ENCODE measurements at places on chromosomes 7 and 10.
A peak's percentile ranks its signal among the peaks of the same experiment; 100 is the strongest.

GRCh38 chr10:43765516-43765915, 116.8 kb upstream of the ZNF32 start:
- DNase-seq, result no peak

DNA sequence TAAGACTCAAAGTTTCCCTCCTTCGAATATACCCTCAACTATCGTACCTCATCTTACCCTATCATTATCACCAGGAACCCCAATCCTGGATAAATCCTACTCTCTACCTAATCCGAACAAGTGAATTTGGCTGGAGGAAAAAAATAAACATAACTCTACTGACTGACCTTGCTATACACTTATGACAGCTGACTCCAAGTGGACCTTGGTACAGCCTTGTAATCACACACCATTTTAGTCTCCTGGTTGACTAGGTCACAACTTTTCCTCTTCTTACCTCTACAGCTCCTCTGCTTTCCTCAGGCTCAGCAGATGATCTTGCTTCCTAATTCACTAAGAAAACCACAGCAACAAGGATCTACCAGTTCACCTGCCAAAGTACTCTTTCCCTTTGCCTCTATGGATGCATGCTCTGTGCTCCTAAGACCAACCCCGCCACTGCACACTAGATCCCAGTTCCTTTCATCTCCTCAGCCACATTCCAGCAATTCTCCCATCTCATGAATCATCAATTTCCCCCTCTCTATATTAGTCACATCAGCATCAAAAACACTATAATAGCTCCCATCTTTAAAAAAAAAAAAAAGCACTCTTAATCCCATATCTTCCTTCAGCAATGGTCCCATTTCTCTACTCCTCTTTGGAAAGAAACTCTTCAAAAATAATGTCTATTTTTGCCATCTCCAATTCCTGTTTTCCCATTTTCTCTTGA, 35.5 kb downstream of the COA1 start:
- DNase-seq, result peak; percentile 90

DNA sequence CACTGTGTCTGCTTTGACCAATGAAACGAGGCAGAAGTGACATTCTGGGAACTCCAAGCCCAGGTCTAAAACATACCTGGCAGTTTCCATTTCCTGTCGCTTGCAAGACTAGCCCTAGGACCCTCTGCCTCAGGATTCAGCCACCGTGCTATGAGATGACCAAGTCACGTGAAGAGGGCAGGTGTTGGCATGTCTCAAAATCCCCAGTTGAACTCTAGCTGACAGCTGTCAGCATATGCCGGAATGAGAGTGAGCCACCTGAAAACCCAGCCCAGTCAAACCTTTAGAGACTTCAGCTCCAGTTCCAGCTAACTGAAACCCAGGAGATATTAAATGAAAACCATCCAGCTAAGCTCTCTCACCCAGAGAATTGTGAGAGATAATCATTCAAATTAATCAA, 89.9 kb upstream of the PPP1R3A start:
- DNase-seq, result no peak

DNA sequence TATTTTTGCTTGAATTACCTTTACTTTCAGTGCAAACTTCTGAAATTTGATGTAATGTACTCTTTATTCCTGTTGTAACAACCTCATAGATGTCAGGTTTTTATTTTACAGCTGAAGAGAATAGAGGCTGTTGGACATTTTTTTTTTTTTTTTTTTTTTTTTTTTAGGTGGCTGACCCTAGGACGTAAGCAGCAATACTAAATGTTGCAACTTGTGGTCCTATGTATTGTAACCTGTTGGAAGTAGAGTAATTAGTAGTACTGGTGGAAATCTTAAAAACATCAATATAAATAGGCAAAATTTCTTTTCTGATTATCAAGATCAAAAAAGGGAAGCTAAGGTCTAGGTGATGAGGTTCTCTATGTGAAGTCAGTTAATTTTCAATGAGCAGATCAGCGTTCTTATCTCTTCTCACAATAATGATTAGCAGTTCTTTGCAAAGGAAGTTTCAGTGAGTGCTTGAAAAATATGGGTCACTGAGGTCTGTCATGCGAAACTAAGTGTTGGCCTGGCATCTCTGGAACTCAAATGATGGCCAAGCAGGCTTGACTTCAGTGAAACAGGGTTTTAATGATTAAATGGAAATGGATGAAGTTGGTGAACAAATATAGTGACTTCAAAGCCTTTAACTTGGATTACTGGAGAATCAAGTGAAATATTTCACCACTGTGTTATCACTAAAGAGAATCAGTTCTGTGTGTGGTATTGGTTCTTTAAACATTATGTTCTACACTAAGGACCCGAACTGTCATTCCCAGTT, 42.7 kb downstream of the BICC1 start:
- no peak for DNase-seq

GRCh38 chr7:125681508-125681907, 751.9 kb upstream of the POT1 start:
- DNase-seq, result no peak

DNA sequence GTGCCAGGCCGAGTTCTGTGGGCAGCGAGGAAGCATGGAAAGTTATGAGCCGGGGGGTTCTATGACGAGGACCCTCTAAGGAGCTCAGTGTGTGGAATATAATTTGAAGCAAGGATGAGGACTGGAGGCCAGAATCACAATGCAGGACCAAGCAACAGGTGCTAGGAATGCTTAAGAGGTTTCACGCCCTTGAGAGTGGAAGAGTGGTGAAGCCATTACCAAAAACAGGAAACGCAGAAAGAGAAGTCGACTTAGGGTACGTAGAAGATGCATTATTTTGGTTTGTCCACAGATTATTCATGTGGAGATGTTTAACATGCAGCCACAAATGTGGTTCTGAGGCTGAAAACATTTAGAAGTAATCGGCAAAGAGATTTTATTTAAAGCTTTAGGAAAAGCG, 78.7 kb downstream of the PIP4K2A start:
- DNase-seq, result no peak

- no peak for DNase-seq
Observed at GRCh38 chr10:104483582-104483981, 129.9 kb downstream of the CFAP58 start.

DNA sequence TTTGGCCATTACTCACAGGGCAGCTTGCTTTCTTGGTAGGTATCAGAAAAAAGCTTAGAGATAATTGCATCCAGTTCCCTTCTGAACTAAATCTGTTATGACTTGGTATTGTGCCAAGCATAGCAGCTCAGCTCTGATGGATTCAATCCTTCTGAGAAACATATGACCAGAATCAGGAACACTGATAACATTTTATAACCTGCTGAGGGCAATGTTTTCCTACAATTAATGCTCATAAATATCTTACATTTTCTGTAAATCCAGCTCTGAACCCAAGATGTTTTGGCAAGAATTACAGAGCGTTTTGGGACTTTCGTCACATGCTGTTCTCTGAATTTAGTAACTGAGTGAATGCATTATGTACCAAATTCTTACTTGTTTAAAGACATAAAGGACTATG, 167.8 kb downstream of the KIF20B start:
- peak; percentile 57 for DNase-seq

- DNase-seq, result no peak
Observed at GRCh38 chr7:40977533-40977932, 725.4 kb downstream of the INHBA start.

- DNase-seq, result no peak
Observed at GRCh38 chr10:54613162-54613561, 187.9 kb downstream of the PCDH15 start.

DNA sequence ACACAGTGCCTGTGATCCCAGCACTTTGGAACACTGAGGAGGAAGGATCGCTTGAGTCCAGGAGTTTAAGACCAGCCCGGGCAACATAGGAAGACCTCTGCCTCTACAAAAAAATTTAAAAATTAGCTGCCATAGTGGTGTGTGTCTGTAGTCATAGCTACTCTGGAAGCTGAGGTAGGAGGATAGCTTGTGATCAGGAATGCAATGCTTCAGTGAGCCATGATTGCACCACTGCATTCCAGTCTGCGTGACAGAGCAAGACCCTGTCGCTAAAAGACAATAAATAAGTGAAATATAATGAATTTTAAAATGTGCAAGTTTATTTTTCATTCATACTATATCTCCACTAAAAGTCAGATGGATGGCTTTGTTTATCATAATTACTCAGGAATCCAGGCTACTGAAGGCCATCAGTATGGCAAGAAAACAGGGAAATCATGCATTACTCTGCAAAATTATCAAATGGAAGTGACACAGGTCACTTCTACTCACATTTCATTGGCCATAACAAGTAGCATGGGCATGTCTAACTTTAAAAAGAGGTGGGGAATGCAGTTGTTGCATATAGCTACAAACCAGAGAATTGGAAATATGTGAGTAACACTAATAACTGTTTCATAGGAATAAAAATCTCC, 32.9 kb upstream of the FAM3C start:
- no peak for DNase-seq

DNA sequence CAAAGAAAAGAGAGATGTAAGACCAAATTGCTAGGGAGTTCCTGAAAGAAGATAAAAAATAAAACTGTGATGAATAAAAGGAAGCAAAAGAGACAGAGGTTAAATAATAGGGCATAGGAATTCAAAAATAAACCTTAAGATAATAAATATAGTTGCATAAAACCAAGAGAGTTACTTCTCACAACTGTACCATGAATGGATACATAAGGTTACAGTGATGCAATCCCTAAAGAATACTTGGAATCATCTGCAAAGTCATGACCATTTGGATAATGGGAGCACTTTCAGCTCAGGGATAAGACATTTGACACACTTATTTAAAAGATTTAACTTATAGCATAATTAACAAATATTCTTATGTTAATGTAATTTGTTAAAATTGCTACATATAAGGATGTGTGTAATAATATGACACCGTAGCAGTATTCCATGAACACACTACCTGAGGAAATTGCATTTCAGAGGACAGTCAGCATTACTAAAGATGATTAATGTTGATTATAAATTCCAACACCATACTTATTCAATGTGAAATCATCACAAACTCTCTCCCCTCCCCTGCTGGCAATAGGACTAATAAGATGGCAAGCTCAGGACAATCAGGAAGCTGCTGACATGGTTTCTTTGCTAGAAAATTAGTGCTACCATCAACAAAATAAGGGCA, 202.1 kb upstream of the AKR1E2 start:
- DNase-seq, result no peak

GRCh38 chr10:85719408-85719807, 647.2 kb downstream of the GRID1 start:
- DNase-seq, result no peak

DNA sequence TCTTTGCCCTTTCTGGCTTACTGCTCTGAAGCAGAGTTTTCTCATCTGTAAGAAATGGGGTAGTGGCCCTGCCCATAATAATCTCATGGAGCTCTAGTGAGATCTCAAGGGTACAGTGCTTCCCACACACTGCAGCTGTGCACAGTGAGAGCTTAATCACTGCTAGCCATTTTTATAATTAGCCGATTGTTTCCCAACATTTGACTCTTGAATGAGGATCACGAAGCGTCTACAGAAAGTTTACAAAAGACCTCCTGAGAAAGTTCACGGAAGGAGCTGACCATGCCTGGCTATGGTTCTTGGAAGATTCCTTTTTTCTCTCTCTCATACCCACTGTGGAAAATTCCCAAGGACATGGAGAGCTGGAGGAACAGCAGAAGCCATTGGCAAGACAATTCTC, 70.4 kb downstream of the FAM171A1 start:
- DNase-seq, result peak; percentile 33

DNA sequence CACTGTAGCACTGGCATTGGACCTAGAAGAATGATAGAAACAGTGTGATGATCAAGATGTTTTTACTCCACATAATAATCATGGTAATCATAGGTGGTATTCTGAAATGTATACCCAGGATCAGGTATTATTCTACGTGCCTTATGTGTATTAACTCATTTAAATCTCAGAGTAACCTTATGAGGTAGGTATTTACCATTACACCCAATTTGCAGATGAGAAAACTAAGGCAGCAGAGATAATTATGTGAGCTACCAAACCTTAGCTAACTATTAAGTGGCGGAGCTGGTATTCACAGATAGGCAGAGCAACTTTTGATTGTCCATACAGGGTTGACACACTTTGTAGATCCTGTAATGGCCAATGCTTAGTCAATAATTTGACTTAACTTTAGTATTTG, 2.5 kb downstream of the CAMK1D start:
- DNase-seq, result no peak

- no peak for DNase-seq
Observed at GRCh38 chr10:124383496-124383895, 35.2 kb downstream of the OAT start.

DNA sequence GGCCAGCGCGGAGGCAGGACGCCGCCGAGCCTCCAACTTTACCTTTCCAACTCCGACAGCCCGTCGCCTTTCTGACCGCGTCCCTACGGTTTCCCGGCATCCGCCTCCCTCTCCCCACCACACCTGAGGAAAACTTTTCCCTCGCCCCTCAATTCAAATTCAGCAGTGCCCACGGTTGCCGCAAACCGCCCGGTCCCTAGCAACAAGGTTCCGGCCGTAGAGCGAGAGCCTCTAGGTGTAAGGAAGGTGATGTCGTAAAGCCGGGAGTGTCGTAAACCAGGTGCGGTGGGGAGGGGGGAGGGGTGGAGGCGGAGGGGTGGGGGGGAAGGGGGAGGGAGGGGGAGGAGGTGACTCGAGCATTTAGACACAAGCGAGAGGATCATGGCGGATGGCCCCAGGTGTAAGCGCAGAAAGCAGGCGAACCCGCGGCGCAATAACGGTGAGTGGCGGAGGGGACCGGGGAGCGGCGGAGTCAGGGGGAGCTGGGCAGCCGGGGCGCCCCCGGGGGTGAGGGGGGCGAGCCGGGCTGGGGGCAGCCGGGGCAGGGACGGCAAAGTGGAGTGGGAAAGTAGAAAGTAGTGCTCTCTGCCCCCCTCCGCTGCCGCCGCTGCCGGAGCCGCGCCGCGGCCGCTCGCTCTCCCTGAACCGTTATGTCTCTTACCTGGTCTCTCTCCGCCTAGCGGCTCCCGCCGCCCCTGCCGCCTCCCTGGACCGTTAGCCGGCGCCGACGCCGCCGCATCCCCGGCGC, at the start of gene ZEB1:
TSS of gene ZEB1 (plus strand) at position 363 of the 748 bp plus-strand sequence. CDS start at position 382, 19 bp downstream.
- peak; percentile 94 for DNase-seq

GRCh38 chr7:83879063-83879462, 230.1 kb upstream of the SEMA3E start:
- no peak for DNase-seq

GRCh38 chr7:98559958-98560357, 57.1 kb upstream of the NPTX2 start:
- DNase-seq, result peak; percentile 54

GRCh38 chr7:105218215-105218614, 170.5 kb downstream of the SRPK2 start:
- peak; percentile 12 for DNase-seq

GRCh38 chr7:66238773-66239466, 33.8 kb downstream of the TPST1 start:
- no peak for DNase-seq

GRCh38 chr10:112650588-112651030, 203.6 kb downstream of the VTI1A start:
- DNase-seq, result no peak

- DNase-seq, result no peak
Observed at GRCh38 chr7:110790992-110791391, 299.9 kb upstream of the LRRN3 start.

DNA sequence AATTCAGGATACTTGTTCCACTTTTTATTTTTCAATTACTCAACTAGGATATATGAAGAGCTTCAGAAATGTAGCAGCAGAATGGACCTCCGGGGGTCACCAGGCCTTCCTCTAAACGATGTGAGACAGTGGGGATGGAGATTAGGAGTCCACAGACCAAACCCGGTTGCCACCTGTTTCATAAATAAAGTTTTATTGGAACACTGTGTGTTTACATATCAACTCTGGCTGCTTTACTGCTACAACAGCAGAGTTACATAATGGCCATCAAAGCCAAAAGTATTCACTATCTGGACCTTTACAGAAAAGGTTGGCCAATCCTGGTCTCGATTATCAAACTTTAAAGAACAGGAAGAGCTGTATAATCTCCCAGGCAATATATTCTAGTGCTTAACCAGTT, 30.8 kb downstream of the RAPGEF5 start:
- no peak for DNase-seq
